ENCODE measurements at places on chromosomes 3 and 15. TPM values are rescaled to one million over a fixed set of nuclear protein-coding genes. Genes with fewer than 3 reads are reported as not detected.

DNA sequence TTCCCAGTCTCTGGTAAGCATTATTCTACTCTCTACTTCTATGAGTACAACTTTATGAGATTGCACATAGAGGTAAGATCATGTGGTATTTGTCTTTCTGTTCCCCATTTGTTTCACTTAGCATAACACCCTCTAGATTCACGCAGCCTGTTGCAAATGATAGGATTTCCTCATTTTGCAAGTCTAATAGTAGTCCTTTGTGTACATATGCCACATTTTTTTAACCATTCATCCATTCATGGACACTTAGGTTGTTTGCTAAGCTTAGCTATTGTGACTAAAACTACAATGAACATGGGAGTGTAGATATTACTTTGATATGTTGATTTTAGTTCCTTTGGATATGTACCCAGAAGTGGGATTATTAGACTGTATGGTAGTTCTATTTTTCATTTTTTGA lies 717.9 kb upstream of the ALCAM start:
- no peak for DNase-seq

DNA sequence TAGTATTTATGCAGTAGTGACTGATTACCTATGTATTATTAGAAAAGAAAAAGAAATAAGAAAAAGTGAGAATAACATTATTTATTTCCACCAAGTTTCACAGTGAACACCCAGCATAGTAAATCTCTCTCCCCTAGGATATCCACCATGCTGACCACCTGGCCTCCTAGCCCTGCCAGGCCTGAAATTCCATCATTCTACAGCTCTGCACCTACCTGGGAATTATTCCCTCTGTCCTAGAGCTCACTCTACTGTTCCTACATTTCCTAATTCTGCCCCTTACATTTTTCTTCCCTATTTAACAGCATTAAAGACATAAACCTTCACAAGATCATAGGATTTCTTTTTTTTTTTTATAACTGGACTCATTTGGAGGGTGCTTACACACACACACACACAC lies 525.3 kb upstream of the PPP2R3A start:
- DNase-seq: no peak

GRCh38 chr3:148903022-148903442 lies 37.9 kb downstream of the CPA3 start:
- DNase-seq: no peak

- DNase-seq: no peak
Measured at GRCh38 chr15:41495736-41496599, 2.3 kb downstream of the ITPKA start.

- no peak for DNase-seq
Measured at GRCh38 chr15:98174286-98174685, 213.8 kb downstream of the ARRDC4 start.

DNA sequence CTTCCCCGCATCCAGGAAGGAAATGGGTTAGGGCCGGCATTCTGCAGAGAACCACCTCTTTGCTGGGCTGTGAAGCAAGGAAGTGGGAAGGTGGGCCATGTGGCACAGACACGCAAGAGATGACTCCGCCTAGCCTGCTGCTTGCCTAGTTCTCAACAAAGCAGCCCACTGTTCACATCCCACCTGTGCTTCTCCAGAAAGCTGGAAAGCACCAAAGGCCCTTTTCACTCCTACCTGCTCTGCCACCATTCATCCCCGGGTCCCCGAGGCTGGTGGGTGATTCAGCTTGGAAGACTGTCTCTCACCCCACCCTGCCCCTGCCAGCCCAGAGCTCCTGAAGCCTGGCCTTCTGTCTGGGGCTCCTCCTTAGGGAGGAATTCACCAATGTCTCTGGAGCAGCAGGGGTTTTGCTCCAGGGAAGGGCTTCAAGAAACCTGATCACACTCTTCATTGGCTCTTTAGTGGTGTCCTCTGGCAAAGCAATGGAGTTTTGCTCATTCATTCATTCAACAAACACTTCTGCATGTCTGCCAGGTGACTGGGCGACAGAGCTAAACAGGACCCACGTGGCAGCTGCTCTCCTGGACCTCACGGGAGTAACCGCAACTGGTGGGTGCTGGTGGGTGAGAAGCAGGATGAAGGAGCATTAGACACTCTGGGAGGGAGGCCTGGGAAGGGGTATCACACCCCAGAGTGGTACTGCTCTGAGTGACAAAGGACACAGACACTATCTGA lies 145.4 kb upstream of the TLE3 start:
- no peak for DNase-seq

CEMIP gene
- 2.9 TPM for polyA plus RNA-seq

SERPINI2 gene
- 2.7 TPM for polyA plus RNA-seq

ST8SIA2 gene
- polyA plus RNA-seq: 4.3 TPM

AMIGO3 gene
- 2.4 TPM for polyA plus RNA-seq

CELSR3 gene
- 0.67 TPM for polyA plus RNA-seq

DPH6 gene
- polyA plus RNA-seq: 14.8 TPM

SHISA5 gene
- polyA plus RNA-seq: 102 TPM

RNF168 gene
- 15.0 TPM for polyA plus RNA-seq

Measured in left renal cortex interstitium (tissue), 4 donors.